Large intestine (tissue), 12 donors: ENCODE measurements at places on chromosomes 7 and 10. TPM values are rescaled to one million over a fixed set of nuclear protein-coding genes. Genes with fewer than 3 reads are reported as not detected.
A peak's percentile ranks its signal among the peaks of the same experiment; 100 is the strongest.

Gene HYAL4
- polyA plus RNA-seq, result not detected

Gene BTBD16
- polyA plus RNA-seq, result 0.79 TPM

Gene RAPGEF5
- 29.8 TPM for polyA plus RNA-seq

- no peak for DNase-seq
These were observed 151.3 kb upstream of the RSU1 start for GRCh38 chr10:16968416-16969041.

DNA sequence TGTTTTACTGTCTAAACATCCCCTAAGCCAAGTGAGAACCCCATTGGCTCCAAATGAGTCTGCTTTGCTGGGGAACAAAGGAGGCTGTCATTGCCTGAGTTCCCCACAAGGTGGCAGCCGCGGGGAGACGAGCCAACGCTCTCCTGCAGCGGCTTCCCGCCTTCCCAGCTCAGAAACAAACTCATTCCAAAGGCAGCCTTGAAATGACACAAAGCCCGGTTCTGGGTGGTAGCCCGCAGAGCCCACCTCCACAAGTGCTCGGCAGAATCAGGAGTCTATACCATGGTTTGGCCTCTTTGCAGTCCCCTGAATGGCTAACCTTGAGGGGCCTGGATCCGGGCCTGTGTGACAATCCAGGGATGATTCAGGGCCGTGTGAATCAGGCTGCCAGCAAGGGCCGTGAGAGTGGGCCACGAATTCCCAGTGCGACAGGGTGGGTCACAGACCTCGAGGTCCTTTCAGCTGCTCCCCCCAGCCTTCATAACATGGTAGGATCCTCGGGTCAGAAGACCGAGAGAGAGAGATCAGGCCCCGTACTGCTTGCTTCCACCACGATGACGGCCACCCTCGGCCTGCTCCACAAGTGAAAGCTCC is 79.7 kb downstream of the DLG5 start:
- peak; percentile 65 for DNase-seq

- no peak for DNase-seq
These were observed 175.5 kb upstream of the KLF6 start for GRCh38 chr10:3960496-3960895.

DNA sequence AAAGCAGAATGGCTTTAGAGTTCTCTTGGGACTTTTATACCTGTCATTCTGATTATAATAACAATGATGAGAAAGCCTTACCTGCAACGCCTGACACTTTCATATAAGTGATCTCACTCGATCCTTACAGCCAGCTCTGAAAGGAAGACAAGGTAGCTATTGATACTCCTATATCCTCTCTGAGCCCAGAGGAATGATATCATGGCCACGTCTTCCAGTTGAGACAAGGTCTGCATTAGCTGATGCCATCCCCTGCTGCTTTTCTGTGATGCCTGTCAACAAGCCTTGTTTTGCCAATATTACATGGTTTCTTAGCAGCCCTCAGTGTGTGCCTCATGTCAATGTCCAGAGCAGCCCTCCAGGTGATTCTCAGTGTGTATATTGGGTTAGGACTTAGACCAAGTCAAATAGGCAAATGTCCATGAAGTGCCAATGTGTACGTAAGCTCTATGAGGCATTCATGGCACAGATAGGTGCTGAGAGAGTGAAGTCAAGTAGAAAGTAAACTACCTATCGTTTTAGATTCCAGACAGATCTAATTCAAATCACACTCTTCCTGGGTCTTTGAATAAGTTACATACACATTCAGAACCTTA is 405.9 kb downstream of the ADRA2A start:
- DNase-seq, result no peak

DNA sequence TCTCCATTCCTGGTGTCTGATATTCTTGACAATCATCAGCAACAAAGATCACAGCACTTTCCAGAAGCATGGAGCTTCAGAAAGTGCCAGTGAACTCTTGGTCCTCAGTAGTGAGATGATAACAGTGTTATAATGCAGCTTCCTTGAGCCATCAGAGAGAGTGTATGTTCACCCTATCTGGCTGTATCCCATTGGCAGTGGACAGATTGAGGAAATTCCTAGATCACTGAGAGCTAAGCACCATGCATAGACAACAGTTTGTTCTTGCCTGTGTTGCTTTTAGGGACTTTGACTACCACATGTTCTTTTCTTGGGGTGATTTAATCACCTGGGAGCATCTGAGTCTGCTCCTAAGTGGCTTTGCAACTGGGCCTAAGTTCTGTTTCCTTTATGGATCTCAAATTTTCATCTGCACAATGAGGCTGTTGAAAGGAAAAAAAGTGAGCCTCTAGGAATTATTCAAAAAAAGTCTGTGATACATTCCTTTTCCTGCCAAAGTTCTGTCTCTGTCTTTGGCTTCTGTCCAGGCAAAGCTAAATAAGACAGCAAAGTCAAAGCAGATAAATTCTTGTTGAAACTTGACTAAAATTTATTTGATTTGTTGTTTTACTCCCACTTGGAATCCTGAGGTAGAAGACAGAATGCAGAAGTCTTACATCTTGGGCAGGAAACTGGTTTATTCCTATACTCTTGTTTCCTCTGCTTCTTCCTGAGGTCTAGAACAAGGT is 14.5 kb upstream of the ZNF282 start:
- DNase-seq, result no peak

DNA sequence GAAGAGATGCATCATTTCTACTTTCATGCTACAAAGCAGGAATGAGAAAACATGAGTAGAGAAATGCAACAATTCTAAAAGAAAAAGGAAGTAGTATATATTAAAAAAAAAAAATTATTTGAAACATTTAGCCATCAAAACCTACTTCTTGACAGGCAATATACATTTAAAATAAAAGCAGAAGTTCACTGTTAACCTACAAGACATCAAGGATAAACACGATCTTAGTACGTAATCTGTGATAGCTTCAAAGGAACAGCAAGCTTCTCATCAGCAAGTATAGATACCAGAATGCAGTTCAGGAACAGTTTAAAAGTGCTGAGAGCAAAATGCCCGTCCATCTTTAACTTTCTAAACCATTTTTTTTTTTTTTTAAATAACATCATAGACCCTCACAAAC is 36.9 kb downstream of the MALSU1 start:
- no peak for DNase-seq

DNA sequence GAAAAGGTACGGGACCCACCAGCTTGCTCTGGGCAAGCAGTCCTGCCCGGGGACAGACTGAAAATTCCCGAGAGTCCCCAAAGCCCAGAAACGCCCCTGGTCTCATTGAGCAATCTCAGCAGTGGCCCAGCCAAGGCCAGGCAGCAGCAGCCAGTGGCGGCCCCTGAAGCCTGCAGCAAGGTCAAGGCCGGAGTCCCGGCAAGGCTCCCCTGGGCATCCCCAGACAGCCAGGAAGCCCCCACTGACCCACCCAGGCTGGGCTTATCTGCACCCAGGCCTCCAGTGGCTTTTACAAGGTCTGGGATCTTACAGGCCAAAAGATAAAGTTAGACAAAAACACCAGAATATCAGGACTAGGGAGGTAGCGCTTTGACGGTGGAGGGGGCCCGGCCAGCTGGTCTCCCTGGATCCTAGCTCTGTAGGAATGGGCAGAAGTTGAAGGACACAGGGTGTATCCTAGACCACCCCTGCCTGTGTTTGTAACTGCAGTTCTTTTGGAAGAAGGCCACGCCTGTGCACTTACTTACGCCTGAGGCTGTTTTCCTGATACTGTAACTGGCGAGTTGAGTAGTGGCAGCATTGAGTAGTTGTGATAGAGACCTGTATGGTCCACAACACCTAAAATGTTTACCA is 130.5 kb upstream of the NPS start:
- DNase-seq, result no peak

GRCh38 chr7:151057506-151057988 is at the start of gene CDK5:
Gene CDK5, minus strand, starts transcription at chr7:151057897. Its CDS starts 49 bp downstream, at chr7:151057848.
- DNase-seq, result no peak

DNA sequence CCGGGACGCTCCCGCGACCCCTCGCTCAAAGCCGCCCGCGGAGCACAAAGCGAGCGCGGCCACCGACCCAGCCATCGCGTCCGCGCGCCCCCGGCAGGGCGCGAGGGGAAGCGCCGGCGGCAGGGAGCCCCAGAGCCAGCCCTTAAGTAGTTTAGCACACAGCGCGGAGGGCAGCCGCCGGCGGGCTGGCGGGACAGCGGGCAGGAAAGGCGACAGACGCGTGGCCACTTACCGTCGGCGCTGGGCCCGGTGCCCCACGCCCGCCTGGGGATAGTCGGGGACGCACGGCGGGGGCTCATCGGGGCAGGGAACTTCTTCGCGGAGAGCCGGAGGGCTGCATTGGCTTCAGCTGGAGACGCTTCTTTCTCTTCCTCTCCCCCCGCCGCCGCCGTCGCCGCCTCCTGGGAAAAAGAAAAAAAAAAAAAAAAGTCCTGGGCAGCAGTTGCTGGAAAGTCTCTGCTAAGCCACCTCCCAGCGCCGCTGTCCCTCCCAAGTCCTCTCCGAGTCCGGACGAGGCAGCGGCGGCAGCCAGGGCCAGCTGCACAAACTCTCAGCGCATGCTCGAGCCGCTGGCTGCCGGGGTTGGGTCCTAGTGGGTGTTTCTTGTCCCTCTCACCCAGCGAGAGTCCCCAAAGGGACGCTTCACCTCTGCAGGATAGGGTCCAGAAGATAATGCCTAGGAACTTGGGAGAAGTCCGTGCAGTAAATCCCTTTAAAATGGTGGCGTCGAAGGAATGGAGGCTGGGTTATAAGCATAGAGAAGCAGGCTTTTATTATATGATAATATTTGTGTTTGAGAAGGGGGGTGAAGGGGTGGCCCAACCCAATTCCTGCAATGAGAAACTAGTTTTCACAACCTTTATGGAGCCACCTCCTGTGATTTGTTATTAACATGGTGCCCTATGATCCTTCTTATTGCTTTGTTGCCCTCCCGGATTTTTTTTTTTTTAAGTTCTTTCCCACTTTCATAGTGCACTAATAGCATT is at the start of gene TSPAN12:
TSPAN12 (minus strand) TSS at position 557 of the 986 bp plus-strand sequence. CDS start 1,381 bp downstream, outside the sequence.
- peak; percentile 95 for DNase-seq

DNA sequence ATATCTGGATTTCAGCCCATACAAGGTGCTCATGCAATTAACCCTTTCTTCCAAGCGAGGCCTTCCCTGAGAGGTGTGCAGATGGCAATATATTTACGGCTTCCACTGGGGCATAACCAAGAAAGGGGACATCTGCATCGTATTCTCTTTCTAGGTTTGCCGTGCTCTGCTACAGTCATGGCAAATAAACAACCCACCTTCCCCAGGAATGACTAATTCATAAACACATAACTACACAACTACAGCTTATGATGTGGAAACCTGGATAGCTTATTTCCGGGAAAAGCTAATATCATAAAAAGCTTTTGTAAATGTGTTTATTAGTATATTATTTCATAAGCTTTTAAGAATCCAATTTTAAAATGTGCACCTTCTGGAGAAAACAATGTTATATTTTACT is 120.0 kb downstream of the CAMK1D start:
- DNase-seq, result no peak

- DNase-seq, result no peak
These were observed 57.6 kb downstream of the SNX10 start for GRCh38 chr7:26349005-26349915.

- no peak for DNase-seq
These were observed 58.3 kb downstream of the MKX start for GRCh38 chr10:27687326-27687725.

DNA sequence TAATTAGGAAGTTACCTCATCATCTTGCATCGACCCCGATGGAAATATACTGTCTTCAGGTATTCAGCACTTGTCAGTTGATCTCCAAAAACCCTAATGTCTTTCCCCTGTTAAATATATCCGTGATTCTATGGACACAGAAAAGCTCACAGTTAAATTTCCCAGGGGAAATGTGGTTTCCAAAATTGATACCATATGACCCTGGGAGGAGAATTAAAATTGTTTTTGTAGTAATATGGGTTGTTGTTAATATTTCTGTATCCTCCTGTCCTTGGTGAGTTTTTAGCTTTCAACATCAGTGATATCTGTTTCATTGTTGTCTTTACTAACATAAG is 132.1 kb downstream of the CELF2 start:
- no peak for DNase-seq

DNA sequence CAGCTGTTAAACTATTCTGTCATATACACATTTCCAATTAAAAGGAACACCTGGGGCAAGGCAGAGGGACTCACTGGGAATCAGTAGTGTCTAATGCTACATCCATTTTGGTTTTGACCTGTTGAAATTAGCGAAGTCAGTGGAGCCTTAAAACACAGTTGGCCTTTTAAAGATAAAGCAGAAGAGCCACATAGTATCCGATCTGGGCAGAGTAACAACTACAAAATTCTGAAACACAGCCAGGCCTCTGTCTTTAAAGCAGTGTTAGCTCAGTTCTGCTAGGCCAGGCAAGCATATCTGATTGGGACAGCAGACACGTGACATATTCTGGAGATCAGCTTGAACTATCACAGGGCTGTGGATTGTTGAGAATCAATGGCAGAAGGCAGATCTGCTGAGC is 117.5 kb upstream of the WNT16 start:
- no peak for DNase-seq

DNA sequence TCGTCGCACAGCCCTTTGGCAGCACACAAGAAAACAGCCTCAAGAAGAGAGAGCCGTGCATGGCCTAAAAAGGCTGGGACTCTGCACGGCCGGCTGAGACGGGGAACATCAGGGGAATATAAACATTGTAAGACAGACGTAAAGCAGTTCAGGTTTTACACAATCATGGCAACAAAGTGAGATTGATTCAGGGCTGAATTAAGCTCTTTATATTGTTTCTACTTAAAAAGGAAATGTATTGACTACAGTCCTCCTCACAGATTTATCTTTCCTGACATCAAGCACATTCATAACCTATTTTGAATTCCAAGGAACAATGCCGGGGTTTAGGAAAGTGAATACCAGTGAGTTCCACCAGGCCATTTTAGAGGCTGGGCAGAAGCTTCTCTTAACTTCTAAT is 25.2 kb downstream of the SORBS1 start:
- DNase-seq, result peak; percentile 71

DNA sequence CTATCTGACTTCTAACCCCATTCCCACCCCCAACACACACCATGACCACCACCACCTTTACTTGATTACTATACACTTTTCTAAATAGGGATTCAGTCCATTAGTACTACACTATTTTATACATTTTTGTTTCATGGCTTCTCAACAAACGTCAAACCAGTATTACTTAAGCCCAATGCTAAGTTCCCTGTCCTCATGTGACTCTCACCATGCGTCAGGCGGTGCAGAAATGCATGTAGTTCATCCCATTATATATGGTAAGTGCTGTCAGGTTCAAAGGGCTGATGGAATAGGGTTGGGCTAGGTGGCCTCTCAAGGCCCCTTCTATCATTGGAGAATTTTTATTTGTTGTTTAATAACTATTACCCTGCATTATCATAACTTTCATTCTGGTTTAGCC is 19.5 kb upstream of the VPS41 start:
- DNase-seq, result no peak

DNA sequence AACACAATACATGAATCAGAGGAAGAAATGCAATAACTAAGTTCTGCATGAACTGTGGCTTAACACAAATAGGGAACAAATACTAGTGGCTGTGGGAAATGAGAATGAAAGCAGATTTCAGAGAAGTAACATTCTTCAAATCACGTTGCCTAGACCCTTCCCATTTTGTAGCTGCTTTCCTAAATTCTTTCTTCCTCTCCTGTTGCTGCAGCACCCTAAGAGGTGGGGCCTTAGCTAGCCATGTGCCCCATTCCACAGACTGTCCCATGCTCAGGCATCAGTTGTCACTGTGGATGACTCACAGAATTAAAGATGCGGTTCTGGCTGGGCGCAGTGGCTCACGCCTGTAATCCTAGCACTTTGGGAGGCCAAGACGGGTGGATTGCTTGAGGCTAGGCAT is 704.7 kb upstream of the C7orf33 start:
- no peak for DNase-seq

GRCh38 chr7:77458786-77459185 is 42.6 kb upstream of the GSAP start:
- DNase-seq, result no peak
